ENCODE measurements at places on chromosomes 11 and 22.
A peak's percentile ranks its signal among the peaks of the same experiment; 100 is the strongest.

DNA sequence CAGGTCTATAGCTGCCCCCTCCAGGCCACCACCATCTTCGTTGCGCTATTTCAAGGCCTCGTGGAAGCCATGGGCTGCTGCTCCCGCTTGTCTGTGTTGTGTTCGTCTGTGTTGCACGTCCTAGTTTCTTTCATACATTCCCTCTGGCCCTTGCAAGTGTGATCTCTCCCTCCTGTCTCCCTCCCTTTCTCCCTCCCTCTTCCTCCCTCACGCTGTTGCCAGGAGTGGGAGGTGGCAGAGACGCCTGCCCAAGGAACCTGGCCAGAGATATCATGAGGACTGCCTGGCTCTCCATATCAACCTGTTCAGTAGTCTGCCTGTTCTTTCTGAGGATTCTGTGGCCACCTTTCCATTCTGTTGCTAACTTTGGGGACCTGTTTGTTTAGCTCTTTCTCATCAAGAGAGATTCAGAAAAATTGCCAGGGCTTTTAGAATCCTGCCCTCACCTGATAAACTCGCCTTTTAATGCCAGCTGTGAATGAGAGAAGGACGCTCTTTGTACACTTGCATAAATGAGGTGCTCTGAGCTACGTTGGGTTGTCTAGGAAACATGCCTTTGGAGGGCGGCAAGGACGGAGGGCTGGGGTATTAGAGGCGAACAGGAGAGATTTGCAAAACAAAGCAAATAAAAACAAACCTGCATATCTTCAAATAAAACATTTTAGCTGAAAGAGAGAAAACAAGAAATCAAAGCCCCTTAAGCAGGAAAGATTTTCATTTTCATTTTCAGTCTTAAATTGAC is 185.2 kb downstream of the TBC1D22A start:
- DNase-seq = no peak

DNA sequence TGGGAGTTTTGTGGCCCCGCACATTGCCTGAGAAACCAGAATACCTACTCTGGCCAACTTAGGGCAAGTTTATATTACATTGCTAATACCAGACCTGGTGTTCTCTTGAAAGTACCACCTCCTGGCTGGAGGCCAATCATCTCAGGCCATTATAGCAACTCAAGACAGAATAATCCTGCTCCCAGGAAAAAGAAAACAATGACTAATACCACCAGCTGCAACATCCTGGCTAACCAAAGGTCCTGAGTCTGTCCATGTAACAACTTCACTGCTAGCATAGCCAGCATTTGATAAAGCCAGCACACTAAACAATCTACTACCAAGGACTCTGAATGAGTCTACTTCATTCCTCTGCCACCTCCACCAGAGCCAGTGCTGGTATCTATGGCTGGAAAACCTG is 1298.7 kb upstream of the CNTN5 start:
- no peak for DNase-seq

DNA sequence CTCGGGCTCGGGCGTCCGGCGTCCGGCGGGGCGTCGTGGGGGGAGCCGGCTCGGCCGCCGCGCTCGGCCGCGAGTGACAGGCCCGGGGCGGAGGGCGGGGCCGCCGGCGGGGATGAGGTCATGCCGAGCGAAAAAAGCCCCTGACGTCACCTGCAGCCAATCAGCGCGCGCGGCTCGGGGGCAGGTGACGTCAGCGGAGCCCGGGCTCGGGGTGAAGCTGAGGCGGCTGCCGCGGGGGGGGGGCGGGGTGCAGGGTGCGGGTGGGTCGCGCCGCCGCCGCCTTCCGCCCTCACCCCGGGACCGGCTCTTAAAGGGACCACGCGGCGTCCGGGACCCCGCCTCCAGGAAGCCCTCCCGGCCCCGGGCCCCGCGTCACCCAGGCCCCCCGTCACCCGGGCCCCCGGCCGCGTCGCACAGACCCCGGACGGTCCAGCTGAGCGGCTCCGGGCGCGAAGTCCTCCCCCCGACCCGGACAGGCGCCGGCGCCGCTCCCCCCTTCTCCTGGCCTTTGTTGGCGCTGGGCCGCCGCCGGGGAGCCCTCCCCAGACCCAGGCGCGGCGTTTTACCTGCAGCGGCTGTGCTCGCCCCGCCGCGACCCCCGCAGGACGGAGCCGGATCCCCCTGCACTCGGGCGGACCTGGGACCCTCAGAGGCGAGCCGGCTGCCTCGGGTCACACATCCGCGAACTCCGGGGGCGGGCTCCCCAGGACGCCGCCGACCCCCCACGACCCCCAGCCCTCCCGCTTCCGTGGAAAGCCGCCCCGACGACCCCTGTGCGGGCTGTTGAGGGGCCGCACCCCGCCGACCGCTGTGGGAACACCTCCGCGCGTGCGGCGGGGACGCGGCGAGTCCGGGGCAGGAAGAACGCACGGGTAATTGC is at the start of gene DUSP8:
DUSP8 (minus strand) TSS at position 75 of the 880 bp plus-strand sequence. CDS start 6,445 bp downstream, outside the sequence.
- peak; percentile 57 for DNase-seq

DNA sequence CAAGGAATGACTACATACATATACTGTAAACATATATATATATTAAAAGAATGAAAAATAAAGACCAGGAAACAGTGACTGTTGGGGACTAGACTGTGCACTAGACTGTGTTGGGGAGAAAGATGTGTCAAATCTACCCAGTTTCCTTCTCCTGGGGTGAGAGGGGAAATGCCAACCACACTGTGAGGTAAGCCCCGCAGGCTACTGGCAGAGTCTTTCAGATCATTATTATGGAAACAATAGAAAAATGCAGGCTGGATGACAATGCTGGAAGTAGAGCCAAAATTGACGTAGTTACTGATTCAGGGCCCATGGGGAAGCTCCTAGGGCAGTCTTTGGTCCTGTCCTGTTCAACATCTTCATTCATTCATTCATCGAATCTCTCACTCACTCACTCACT is 101.4 kb downstream of the C11orf58 start:
- no peak for DNase-seq

GRCh38 chr22:48188231-48188721 is 1425.8 kb downstream of the TBC1D22A start:
- no peak for DNase-seq

- DNase-seq = no peak
Measured at GRCh38 chr11:10401696-10402392, 53.2 kb upstream of the AMPD3 start.

DNA sequence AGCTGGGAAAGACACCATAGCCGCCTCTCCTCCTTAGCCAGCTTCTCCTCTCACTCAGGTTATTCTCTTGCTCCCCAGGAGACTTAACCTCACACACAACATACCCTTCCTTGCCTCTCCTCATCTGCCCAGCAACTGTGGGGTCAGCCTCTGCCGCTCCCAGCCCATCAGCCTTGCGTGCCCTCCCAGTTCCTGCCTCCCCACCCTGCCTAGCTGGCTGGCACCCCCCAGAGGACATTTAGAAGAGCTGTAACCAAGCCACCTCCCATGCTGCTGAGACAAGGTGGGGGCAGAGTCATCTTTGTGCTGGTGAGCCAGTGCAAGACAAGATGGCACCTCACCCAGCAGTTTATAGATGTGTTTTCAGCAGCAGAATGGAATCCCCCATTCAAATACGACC is 38.2 kb downstream of the TOM1 start:
- no peak for DNase-seq

GRCh38 chr11:2551131-2551530 is 106.3 kb downstream of the KCNQ1 start:
- DNase-seq = no peak

DNA sequence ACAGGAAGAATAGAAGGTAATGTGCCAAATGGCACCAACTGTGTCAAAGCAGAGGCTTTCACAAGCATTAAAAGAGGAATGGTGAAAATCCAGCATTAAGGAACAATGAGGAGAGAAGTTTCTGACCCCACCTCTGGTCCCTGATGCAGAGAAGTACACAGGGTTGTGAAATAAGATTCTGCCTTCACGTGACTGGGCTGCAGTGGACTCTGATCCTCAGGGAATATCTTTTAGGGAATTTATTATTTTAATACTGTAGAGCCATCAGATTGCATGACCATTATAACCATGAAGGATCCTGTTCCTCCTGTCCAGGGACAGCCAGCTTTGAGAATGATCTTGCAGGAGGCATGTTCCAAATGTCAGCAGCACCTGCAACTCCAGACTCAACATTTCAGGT is 74.4 kb upstream of the FAR1 start:
- DNase-seq = no peak

- no peak for DNase-seq
Measured at GRCh38 chr11:6203327-6203726, 2.0 kb upstream of the C11orf42 start.

DNA sequence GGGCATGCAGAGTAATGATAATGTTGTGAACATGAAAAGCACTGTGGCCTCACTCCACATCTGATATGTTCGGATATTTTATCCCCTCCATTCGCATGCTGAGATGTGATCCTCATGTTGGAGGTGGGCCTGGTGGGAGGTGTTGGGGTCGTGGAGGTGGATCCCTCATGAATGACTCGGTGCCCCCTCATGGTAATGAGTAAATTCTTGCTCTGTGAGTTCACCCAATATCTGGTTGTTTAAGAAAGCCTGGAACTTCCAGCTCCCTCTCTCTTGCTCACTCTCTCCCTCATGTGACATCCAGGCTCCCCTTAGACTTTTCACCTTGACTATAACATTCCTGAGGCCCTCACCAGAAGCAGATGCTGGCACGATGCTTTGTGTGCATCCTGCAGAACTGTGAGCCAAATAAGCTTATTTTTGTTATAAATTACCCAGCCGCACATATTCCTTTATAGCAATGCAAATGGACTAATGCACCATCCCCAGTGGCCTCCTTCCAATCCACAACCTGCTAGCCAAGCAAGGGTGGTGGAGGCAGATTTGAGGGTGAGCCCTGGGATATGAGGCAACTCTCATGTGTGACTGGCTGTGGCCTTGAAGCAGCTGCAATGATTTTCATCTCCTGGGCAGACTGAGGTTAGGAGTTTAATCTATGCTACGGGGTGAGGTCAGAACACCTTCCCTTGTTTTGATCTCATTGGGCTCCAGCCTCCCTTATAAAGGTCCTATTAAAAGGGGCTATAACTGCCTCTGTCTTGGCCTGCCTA is 276.5 kb downstream of the ETS1 start:
- no peak for DNase-seq

DNA sequence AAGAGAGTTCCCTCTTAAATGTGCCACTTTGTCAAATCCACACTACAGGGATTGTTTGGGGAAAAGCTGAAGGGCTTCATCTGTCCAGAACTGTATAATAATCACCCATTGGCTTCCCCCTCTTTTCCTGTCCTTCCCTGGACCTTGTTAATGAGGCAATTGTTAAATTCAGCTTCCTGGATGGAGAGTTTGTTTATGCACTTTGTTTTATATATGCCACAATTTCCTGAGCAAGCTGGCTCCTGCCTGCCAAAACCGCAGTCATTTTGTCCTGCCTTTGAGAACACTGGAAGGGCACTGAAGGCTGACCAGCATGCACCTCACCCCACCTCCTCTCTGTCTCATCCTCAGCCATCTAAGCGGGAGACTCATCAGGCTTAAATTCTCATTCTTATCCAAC is 86.2 kb downstream of the MSANTD4 start:
- DNase-seq = no peak

DNA sequence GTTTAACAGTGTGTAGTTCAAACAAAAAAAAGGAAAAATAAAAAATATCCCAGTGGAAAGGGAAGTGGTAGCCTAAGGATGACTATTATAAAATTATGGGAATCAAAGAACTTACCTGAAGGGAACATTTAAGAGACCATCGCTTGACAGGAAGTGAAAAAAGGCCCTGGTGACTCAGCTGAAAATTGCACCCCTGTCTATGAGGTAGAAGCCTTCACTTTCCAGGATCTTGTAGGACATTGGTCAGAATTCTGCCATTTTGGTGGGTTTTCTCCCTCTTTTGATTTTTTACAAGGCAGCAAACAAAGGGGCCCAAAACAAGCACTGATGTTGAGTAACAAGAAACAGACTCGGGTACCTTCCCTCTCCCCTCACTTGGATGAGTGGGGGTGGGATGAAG is 15.6 kb downstream of the DDX17 start:
- no peak for DNase-seq

- DNase-seq = no peak
Measured at GRCh38 chr11:17543574-17544180, 539 bp downstream of the USH1C start.

DNA sequence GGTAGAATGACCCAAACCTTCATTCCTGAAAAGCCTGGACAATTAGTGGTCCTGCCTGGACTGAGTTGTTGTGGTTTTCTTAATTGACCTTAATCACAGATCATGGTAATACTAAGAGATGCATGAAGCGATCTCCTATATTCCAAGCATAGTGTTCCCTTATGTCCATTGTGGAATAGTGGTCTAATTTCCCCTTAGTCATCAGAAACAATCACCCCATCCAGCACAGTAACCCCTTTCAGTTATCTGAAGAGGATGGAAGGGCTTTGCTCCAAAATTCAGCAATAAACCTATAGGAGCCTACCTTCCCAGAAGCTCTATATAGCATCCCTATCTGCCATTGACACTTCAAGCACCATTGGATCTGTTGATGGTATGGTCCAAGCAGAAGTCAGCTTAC is 6.8 kb upstream of the MS4A5 start:
- no peak for DNase-seq

DNA sequence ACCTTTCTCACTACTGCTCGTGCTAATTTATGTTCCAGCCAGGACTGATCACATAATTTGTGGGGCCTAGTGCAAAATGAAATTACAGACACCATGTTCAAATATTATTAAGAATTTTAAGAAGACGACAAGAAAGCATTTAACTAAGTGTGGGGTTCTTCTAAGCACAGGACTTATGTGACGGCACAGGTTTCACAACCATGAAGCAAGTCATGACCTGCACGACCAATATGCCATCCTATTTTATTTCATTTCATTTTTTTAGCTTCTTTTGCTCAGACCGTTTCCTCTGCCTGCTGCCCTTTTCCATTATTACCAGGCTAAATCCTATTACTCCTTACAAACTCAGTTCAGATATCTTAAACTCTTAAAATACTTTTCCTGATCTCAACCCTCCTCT is 462.5 kb downstream of the AASDHPPT start:
- no peak for DNase-seq

- no peak for DNase-seq
Measured at GRCh38 chr11:123020968-123021367, 39.3 kb upstream of the BSX start.

DNA sequence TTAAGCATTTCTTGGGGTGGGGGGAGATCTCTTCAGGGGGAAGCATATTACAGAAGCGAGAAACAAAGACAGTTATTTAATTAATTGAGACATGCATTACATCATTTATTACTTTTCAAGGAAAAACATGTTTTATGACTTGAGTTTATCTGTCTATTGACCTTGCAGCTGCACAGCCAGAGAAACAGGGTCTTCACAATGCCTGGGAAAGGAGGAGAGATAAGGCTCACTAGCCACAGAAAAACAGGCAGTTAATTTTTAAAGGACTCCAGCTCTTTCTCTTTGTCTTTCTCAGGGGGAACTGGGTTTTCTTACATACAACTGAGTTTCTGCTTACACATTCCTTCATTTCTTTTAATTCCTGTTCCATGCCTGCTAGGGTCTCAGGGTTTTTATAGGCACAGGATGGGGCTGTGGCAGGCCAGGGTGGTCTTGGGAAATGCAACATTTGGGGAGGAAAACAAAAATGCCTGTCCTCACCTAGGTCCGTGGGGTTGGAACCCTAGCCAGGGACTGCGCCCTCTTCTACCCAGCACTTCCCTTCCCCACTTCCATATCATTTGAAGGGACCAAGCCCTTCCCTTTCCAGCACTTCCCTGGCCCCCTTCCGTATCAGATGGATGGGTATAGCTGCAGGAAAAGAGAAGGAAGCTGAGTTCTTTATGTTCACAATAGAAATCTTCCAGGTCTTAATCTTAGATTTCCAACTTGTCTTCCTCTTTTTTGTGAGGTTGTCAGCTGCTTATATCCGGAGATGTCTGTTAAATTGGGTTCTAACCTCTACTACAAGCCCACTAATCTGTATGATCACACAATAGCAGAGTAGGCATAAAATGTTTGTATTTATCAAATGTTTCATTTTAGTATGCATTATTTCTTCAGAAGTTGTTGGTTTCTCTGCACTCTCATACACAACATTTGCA is 38.3 kb downstream of the BIRC2 start:
- no peak for DNase-seq
